BJ (cell line): ENCODE measurements at places on chromosomes 5 and 9. TPM values are rescaled to one million over a fixed set of nuclear protein-coding genes. Genes with fewer than 3 reads are reported as not detected.
A peak's percentile ranks its signal among the peaks of the same experiment; 100 is the strongest.

The PTGS1 gene
- 72.6 and 102 TPM in 2 replicates for polyA plus RNA-seq

The AUH gene
- 4.1 and 5.9 TPM in 2 replicates for polyA plus RNA-seq

The LRRC19 gene
- not detected in 2 replicates for polyA plus RNA-seq

The PRLR gene
- 0.34 and 0.59 TPM in 2 replicates for polyA plus RNA-seq

- no peak for DNase-seq
Measured at GRCh38 chr9:78909566-78909965, 612.6 kb downstream of the PSAT1 start.

GRCh38 chr5:83401775-83402174, 69.8 kb upstream of the VCAN start:
- DNase-seq, result no peak

The IDNK gene
- polyA plus RNA-seq, result 2.7 and 3.5 TPM in 2 replicates

GRCh38 chr5:132260714-132261551, 3.4 kb downstream of the PDLIM4 start:
- peak; percentile 46 for DNase-seq

DNA sequence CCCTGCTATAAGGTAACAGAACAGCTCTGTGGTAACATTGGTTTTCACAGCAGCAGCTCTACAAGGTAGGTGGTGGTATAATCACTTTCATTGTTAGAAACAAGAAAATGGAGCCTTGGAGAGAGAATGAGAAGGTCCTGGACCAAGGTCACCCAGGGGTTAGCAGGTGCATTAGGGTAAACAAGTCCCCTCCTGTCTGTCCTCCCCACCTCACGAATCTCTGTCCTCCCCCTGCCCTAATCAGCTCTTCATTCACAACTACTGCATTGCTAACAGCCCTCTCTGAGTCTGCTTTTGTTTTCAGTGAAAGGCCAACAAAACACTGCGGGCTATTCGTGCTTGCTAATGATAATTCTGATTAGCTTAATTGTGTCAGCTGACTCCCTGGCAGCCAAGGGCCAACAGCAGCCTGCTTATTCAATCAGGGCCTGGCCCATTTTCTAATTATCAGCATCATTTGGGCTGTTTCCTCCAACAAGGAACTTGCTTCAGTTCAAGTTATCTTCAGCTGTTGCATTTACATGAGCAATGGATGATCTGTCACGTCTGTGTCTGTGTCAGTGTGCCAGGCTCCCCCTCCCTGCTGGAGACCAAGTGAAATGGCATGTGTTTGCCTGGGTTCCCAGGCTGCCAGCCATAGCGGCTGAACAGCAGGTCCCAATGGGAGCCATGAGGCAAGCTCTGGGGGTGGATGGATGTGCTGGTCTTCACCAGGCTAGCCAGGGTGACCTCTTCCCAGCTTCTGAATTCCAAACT, 56.7 kb upstream of the EQTN start:
- no peak for DNase-seq

The ANKRD31 gene
- polyA plus RNA-seq, result 0.02 and 0.07 TPM in 2 replicates

DNA sequence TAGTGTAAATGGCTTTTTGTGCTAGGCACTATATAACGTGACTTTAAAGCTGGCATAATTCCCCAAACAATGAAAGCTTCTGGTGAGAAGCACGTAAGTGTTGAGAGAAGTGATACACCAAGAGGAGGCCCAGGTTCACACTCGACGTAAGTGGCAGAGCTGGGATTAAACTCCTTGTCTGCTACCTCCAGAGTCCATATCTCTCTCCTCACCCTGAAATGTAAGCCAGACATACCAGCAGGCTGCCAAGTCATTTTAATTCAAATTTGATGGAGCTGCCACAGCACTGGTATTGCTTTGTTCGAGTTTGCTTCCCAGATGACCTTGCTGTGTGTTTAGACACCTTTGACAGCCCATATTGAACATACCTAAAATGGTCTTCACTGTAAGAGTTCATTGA, 319.7 kb downstream of the GLIS3 start:
- DNase-seq, result no peak

The SHROOM1 gene
- 6.4 and 8.5 TPM in 2 replicates for polyA plus RNA-seq

- DNase-seq, result no peak
Measured at GRCh38 chr9:137301081-137301947, 757 bp downstream of the NRARP start.

The MEIKIN gene
- polyA plus RNA-seq, result not detected in 2 replicates

DNA sequence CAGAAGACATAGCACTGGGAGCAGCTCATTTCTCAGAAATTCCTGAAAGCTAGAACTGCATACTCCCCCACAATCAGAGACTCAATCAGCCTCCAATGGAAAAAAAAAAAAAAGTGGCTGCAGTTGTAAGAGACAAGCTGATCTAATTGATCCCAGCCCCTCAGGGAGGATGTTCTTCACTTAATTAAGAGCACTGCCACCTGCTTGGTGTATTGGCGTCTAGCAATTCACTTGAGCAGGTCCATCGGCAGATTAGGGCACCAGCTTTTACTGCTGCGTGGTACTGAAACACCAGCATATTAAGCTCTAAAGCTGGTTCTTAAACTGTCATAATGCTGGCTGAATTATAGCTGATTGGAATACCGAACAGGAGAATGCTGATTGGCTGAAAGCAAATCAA, 1890.1 kb upstream of the WWC1 start:
- DNase-seq, result no peak

DNA sequence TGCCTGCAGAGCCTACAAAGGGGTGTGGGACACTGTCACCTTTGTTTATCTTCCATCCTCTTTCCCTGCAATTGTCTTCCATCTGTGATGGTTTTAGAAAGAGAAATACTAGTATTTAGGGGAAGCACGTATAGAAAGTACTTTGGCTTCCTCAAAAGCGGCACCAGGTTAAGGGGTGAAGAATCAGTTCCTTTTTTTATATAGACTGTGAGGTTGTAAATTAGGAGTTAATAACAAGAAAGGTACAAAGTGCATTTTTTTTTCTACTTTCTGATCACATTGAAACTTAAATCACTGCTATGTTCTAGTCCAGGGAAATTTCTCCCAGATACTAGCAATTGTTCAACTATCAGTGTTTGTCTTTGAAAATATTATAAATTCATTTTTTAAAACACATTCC, 219.3 kb downstream of the CEMIP2 start:
- no peak for DNase-seq

The SLC25A2 gene
- not detected in 2 replicates for polyA plus RNA-seq

DNA sequence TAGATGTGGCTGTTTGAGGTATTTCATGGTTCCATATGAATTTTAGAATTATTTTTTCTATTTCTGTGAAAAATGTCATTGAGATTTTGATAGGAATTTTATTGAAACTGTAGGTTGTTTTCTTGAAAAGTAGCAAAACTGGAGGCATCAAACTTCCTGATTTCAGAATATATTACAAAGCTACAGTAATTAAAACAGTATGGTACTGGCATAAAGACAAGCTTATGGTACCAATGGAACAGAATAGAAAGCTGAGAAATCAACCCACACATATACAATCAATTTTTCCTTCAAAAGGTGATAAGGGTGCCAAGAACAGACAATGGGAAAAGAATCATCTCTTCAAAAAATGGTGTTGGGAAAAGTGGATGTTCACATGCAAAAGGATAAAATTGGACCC, 197.7 kb upstream of the DAP start:
- DNase-seq, result no peak

The NRARP gene
- 0.17 TPM in 2 replicates for polyA plus RNA-seq

GRCh38 chr9:72251589-72251988, 102.3 kb downstream of the GDA start:
- DNase-seq, result no peak

- DNase-seq, result no peak
Measured at GRCh38 chr5:80632700-80633099, 21.8 kb upstream of the MSH3 start.

DNA sequence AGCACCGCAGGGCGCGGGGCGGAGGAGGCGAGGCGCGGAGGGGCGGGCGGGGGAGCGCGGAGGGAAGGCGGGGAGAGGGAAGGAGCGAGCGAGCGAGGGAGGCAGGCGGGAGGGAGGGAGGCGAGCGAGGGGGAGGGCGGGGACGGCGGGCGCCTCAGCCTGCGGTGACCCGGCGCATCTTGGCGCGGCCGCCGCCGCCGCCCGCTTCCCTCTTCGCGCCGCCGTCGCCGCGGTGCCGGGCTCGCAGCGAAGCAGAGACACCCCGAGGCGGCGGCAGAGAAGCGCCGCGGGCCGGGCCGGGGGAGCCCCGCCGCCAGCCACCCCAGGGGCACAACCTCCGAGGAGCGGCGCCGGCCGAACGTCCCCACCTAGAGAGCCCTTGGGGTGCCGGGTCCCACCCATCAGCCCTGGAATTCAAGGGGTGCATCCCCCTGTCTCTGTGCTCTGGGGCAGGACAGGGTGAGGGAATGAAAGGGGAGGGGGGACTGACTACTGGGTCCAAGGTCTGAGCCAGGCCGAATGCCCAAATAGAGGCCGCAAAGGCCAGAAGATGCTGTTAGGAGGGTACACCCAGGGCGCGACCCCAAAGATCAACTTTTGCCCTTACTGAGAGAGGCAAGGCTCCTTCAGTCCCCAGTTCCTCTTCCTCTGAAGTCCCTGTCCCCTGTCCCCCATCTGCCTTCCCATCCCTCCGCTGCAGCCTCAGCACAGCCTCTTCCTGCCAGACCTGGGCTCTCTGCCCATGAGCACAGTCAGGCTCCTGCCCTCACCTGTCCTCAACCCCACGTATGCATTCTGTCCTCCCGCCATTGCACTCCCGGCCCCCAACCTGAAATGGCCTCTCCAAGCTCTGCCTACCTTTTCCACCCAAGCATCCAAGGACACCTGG, at the start of gene ADAMTS2:
Gene ADAMTS2, minus strand, starts transcription at position 29 of the 889 bp plus-strand sequence. CDS start 133 bp downstream, outside the sequence.
- no peak for DNase-seq

DNA sequence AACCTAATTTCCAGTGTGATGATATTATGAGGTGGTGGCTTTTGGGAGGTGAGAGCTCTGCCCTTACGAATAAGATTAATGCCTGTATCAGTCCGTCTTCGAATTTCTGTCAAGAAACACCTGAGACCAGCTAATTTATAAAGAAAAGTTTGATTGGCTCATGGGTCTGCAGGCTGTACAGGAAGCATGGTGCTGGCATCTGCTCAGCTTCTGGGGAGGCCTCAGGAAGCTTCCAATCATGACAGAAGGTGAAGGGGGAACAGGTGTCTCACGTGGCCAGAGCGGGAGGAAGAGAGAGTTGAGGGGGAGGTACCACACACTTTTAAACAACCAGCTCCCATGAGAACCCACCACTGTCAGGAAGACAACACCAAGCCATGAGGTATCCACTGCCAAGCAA, 46.9 kb downstream of the C9orf50 start:
- DNase-seq, result no peak

- peak; percentile 44 for DNase-seq
Measured at GRCh38 chr9:76562511-76562911, 103.5 kb downstream of the GCNT1 start.

DNA sequence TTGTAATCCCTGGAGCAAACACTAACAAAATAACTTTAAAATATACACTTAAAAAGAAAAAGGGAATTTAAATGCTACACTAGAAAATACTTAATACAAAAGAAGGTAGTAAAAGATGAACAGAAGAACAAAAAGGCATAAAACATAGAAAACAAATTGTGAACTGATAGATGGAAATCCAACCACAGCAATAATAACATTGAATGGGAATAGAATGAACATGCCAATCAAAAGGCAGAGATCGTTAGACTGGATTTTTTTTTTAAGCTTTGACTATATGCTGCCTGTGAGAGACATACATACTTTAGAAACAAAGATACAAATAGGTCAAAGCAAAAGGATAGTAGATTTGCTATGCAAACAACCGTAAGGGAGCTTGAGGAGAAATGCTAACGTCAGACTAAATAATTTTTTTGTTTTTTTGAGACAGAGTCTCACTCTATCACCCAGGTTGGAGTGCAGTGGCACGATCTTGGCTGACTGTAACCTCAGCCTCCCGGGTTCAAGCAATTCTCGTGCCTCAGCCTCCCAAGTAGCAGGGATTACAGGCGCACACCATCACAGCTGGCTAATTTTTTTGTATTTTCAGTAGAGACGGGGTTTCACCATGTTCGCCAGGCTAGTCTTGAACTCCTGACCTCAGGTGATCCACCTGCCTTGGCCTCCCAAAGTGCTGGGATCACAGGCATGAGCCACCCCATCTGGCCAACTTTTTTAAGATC, 6.5 kb downstream of the ABO start:
- no peak for DNase-seq

GRCh38 chr9:134063571-134064450, 4.0 kb downstream of the BRD3 start:
- DNase-seq, result no peak

GRCh38 chr5:90562341-90562740, 3.7 kb downstream of the ADGRV1 start:
- no peak for DNase-seq

DNA sequence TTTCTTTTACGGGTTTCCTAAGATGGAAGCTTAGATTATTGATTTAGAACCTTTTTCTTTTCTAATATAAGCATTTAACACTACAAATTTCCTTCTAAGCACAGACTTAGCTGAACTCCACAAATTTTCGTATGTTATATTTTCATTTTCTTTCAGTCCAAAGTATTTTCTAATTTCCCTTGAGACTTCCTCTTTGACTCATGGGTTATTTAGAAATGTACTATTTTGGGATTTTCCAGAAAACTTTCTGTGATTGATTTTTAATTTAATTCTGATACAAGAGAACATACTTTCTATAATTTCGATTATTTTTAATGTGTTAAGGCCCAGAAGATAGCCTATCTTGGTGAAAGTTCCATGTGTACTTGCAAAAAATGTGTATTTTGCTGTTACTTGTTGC, 19.7 kb upstream of the TBCA start:
- no peak for DNase-seq

- DNase-seq, result no peak
Measured at GRCh38 chr9:134922066-134922931, 4.6 kb upstream of the FCN1 start.

The PLAA gene
- polyA plus RNA-seq, result 7.4 and 11.1 TPM in 2 replicates

DNA sequence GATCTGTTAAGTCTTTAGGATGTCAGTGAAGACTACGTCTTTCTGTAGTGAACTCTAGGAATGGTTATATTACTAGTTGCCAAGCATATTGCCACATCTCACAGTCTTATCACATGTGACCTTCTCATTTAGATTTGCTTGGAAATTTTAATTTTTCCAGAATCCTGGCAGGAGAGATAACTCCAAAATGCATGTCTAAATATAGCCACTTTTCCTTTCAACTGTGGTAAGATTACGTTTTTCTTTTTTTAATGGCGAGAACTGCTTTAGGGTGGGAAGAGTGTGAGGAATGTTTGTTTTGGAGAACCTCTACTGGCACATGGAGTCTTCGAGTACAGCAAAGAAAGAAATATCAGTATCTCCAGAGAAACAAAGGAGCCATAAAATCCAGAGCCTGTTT, 91.7 kb upstream of the ADAMTSL1 start:
- no peak for DNase-seq

The GFI1B gene
- polyA plus RNA-seq, result 0.16 TPM in 1 of 2 replicates, not detected in the other

The CDK9 gene
- 34.4 and 35.6 TPM in 2 replicates for polyA plus RNA-seq

DNA sequence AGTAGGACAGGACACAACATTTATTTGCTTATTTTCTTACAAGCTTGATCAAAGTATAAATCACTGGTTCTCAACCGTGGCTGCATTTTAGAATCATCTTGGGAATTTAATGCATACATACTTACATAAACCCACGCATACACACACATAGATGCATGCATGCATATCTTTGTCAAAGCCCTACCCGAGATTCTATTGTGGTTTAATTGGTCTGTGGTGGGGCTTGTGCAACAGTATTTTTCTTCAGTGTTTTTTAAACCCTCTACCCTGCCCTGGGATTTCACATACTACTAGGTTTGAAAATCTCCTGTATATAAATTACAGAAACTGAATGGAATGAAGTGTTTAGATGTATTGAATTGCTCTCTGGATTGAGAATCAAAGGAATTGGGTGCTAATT, 1166.2 kb downstream of the MAT2B start:
- DNase-seq, result no peak
